ENCODE measurements at places on chromosomes 11 and 22.

DNA sequence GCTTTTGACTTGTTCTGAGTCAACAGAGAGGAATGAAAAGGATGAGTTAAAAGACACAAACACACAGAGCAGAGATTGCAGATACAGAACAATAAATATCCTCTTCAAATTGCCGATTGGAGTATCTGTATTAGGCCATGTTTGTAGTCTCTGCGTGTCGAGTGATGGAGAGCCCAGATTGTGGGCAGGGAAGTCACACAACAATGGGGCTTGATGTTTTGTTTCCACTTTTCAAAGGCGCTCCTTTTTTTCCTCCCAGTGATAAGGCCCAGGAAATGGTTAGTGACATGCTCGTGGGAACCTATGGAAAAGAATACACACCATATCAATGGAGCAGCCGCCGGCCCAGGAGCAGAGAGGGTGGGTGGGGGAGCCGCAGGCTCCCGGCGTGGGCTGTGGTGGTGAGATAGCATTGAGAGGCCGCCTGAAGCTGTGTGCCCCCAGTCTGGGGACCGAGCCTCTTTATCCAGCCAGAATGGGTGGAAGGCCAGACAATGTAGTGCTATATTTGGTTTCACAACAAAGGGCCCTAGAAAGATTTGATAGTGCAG is 555.9 kb downstream of the INSC start:
- no peak for DNase-seq

DNA sequence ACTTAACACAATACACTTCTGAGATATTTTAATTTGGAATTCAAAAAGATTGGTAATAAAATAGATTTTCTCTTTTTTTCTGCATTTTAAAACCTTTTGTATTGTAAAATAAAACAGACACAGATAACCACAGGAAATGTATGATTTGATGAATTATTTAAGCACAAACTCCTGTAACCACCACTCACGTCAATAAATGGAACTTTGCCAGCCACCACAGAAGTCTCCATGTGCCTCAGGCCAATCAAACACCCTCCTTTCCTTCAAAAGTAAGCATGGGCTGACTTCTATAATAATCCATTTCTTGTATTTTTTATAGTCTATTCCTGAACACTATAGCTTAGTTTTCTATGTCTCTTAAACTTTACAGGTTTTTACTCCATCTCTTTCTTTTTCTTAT is 721.7 kb downstream of the DLG2 start:
- DNase-seq: no peak

DNA sequence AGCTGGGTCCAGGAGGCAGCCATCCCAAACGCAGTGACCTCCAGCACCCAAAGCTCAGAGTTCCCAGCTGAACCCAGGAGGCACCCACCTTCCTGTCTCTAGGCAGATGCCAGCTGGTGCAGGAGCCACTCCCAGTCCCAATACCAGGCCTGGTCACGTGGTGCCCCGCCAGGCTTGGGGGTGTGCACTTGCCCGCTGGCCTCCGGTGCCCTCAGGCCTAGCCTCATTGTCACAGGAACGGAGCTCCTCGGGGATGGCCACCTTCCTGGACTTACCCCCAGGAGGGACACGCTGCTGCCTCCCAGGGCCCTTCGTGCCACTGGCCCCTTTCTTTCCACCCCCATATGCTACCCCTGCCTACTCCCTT is 4.6 kb downstream of the BID start:
- no peak for DNase-seq

DNA sequence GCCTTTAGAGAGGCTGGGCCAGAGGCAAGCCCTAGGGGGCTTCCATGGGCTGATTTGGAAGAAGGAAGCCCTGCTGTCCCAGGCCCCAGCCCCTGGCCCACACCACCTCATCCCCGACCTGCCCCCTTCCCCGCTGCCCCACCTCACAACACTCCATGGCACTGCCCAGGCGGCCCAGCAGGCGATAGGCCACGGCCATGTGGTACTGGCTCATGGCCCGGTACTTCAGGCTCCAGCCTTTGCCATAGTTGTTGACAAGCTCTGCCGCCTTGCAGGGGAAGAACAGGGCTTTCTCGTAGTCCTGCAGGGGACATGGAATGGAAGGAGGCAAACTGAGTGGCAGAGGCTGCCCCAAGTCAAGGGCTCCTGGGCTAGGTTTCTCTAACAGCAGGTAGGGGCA is 6.4 kb downstream of the RAPSN start:
- DNase-seq: no peak

- DNase-seq: no peak
Measured at GRCh38 chr22:38051900-38052862, 5.0 kb upstream of the PICK1 start.

GRCh38 chr11:84419616-84420015 is 1133.4 kb upstream of the CCDC90B start:
- DNase-seq: no peak

- DNase-seq: no peak
Measured at GRCh38 chr11:113764527-113765219, 8.8 kb downstream of the ZW10 start.

DNA sequence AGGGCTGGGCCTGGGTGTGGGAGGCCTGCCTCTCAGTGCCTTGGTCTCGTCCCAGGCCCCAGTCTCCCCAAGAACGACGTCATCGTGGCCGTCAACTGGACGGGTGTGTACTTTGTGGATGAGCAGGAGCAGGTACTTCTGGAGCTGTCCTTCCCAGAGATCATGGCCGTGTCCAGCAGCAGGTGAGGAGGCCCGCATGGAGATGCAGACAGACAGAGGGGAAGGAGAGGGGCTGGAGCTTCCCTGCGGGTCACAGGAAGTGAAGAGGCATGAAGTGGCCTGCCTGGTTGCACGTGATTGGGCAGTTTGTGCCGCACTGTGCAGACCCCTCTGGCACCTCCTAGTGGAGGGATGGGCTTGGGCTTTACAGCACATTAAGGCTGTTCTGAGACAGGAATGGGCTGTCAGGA is 70.4 kb downstream of the MYO7A start:
- no peak for DNase-seq

GRCh38 chr11:131391176-131391575 is 20.8 kb downstream of the NTM start:
- no peak for DNase-seq

GRCh38 chr11:115437902-115438575 is 66.2 kb downstream of the CADM1 start:
- DNase-seq: no peak

DNA sequence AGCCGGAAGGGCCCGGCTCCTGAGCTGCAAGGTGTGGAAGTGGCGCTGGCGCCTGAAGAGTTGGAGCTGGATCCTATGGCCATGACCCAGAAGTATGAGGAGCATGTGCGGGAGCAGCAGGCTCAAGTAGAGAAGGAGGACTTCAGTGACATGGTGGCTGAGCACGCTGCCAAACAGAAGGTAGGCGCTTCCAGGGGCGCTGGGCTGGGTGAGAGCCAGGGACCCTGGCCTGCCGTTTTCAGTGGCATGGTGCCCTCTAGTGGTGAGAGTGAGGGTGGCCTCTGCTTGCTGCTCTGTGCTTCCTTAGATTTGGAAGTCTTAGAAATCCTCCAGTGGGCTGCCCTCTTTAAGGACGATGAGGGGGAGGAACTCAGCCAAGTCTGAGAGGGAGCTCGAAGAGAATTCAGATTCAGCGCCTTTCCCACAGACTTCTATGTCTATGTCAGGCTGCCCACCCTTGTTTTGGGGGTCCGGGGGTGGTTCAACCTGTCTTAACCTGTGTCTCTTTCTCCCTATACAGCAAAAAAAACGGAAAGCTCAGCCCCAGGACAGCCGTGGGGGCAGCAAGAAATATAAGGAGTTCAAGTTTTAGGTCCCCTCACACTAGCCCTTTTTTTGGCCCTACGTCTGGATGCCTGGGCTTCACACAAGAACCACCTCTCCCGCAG is 1.8 kb upstream of the PACS1 start:
- DNase-seq: no peak

DNA sequence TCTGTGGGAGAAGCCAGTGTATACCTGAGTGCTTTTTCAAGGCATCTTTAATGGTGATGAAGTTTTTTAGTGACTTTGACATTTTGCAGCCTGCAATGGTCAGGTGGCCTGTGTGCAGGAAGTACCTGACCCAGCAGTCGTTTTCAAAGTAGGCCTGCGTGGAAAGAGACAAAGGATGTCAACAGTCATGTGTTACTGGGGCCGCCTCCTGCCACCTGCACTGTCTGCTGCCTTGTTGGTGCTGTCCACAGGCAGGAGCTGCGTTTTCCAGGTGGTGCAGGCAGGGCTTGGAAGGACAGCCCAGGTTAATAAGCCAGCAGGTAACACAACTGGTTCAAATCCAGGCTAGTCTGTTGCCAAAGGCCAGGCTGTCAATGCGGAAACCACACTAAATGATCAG is 26.5 kb upstream of the NAP1L4 start:
- no peak for DNase-seq

GRCh38 chr22:43910178-43910695 is 13.4 kb upstream of the PNPLA3 start:
- no peak for DNase-seq

- no peak for DNase-seq
Measured at GRCh38 chr22:39732625-39733024, 160.9 kb downstream of the ENTHD1 start.

DNA sequence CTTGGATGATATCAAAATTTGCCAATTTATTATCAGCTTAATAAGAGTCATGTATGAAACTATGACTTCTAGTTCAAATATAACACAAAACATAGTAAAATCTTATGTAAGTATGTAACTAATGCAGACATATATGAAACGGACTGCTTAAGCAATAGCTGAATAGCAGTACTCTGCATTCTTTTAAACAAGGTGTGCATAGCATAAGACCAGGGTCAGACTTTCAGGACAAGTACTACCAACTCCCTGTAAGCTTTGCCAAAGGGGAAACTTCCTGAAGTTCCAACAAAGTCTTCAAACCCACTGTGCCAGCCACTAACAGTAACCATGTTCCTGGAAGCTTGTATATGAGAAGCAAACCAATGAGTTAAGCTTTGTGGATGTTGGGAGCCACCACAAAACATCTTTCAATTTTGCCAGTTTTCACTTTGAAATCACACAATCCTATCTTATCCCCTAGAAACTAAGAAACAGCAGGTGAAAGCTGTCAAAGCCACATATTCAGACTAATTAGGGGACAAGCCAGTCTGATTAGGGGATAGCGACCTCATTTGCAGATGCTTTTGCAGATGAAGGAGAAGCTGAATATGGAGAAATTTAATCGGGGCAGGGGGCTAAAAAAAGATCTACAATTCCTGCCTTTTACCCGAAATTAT is 13.3 kb downstream of the RBFOX2 start:
- no peak for DNase-seq

DNA sequence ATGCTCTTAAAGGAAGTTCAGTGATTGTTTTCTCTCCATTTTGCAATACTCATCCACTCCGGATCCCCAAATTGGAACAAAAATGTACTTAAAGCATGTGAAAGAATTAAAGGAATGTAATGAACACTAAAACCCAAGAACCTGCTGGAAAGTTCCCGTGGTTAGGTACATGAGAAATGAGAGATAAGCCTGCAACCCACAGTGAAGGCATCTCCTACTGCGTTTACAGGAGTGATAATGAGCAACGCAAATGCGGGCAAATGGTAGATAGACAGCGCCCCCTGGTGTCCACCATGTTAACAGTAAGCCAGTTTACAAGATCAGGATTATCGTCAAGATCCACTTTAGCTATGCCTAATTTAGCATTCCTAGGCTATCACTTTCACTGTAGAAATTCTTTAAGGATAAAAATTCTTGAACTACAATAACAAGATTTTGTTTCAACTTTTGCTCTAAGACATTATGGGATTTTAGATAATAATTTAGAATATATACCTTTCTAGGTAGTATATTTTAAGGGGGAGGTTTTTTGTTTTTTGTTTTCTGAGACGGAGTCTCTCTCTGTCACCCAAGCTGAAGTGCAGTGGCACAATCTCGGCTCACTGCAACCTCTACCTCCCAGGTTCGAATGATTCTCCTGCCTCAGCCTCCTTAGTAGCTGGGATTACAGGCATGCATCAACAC is 29.9 kb downstream of the ALG9 start:
- peak; percentile 64 for DNase-seq

- DNase-seq: no peak
Measured at GRCh38 chr11:76115555-76115954, 90.7 kb downstream of the WNT11 start.

GRCh38 chr11:120063686-120064340 is 74.1 kb downstream of the TRIM29 start:
- no peak for DNase-seq

- no peak for DNase-seq
Measured at GRCh38 chr11:3836903-3837302, 3.9 kb downstream of the RHOG start.

DNA sequence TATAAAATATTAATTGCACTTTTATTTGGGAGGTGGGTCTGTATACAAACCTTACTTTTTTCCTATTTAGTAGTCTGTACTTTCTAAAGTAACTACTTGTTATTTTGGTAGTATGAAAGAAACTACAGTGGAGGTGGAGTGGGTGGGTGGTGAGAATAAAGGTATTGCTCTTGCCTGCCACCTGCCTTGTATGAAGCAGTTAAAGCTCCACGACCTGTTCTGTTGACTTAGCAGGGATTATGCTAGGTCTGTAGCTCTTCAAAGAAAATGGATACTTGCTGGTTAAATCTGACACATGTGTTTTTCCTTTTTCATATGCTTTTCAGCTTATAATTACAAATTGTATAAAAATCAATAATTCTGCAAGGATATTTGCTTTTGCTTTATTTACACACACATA is 111.9 kb downstream of the EHF start:
- no peak for DNase-seq

DNA sequence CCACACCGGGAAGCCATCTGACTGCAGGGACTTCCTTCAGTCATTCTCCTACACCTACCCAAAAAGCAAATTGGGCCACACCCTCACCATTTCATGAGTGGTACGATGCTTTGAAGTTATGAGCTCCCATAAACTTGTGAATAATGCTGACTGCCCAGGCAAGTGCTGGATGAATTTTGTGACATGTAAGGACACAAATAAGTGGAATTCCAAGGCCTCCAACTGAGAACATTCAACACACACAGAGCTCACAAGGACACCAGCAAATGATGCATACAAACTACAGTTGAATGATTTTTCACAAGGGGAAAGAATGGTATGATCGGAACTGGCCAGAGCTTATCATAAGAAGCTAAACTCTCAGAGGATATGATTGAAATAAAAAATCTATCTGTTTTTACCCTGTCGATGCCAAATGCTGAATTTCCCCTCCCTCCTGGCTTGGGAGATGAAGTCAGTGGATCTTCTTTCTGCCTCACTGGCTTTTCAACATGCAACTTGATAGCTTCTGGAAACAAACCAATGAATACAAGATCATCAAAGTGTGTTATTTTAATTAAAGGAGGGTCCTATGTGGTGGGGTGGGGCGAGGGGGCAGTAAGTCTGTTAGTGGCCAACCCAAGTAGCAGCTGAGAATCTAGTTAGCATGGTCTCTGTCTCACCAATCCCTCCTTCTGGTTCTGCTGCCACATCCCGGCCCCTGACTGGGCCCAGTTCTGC is 123.8 kb downstream of the WT1 start:
- DNase-seq: no peak

GRCh38 chr11:63504054-63504453 is 1.8 kb upstream of the LGALS12 start:
- DNase-seq: no peak

- no peak for DNase-seq
Measured at GRCh38 chr11:127825183-127825582, 762.2 kb downstream of the ETS1 start.
